ENCODE measurements at places on chromosomes 5 and 9.

DNA sequence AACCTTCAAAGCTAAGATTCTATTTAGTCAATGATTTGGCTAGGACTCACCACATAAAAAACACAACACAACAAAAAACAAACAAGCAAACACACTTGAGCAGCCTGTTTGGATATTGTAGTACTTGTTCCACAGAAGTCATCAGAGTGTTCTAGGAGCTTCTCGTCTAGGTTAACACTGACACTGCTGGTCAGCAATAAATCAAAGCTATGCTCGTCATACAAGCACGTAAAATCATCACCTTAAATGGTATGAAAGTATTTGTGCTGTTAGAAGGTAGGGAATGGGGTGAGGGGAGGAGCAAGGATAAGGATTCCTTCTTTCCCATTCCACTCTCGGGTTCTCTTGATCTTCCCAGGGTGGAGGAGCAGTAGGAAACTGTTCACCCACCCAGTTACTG lies 88.0 kb downstream of the ARL15 start:
- no peak for DNase-seq

DNA sequence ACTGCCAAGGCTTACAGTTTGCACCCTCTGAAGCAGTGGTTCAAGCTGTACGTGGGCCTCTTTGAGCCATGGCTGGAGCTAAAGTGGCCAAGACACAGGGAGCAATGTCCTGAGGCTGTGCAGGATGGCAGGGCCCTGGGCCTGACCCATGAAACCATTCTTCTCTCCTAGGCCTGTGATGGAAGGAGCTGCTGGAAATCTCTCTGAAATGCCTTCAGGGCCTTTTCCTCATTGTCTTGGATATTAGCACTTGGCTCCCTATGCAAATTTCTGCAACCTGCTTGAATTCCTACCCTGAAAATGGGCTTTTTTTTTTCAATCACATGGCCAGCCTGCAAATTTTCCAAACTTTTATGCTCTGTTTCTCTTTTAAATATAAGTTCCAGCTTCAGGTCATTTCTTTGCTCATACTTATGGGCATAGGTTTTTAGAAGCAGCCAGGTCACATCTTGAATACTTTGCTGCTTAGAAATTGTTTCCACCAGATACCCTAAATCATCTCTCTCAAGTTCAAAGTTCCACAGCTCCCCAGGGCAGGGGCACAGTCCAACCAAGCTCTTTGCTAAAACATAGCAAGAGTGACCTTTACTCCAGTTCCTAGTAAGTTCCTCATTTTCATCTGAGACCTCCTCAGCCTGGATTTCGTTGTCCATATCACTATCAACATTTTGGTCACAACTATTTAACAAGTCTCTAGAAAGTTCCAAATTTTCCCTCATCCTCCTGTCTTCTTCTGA lies 138.3 kb downstream of the OSTF1 start:
- DNase-seq = no peak

GRCh38 chr5:176775409-176775808 lies 35.0 kb upstream of the UNC5A start:
- no peak for DNase-seq

DNA sequence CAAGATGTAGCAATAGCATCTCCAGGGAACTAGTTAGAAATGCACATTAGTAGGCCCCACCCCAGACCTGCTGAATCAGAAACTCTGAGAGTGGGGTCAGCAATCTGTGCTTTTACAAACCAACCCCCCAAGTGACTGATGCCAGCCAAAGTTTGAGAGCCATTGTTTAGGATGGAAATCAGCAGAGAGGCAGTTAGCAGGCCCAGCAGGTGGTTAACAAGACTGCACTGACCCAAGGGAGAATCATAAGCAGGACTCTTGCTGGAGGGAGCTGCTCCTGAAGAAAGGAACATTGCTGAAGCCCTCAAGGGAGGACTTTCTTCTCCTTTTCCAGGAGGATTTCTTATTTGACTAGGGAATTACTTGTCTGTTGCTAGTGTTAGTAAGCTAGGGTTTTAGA lies 74.2 kb upstream of the SLC12A2 start:
- DNase-seq = no peak

DNA sequence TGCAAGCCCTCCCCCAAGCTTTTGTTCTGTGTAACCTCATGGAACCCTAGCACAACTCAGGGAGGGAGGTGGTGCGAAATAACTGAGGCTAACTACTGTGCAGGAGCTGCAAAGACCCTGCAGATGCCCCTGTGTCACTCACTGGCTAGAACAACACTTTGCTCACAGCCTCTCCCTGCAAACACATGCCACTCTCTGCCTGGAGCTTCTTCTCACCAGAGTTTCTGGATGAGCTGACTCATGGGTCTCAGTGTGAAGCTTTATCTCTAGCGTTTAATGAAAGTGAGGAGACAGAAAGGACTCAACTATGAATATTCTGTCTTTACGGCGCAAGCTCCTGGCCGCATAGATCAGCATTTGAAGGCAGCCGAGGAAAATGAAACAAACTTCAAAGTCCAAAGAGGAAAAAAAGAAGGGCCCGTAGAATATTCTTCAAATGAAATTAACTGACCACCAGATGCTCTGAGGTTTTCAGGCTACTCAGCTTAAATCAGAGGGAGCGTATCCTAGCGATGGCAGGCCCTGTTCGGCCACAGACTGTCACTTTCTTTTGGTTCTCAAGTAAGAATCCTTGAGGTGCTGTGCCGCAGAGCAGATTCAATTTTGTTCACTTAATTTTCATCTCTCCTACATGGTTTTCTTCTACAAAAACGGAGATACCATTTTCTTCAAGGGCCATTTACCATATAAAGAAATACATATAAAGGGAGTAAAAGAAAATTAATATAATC lies 77.7 kb upstream of the TAS2R1 start:
- DNase-seq = no peak

- DNase-seq = no peak
Measured at GRCh38 chr5:19285286-19285685, 702.7 kb downstream of the CDH18 start.

GRCh38 chr9:96256800-96257199 lies 45.2 kb downstream of the HSD17B3 start:
- DNase-seq = no peak

GRCh38 chr9:92637326-92637725 lies 32.6 kb downstream of the IPPK start:
- no peak for DNase-seq

- DNase-seq = no peak
Measured at GRCh38 chr5:103228588-103228987, 30.0 kb upstream of the MACIR start.

DNA sequence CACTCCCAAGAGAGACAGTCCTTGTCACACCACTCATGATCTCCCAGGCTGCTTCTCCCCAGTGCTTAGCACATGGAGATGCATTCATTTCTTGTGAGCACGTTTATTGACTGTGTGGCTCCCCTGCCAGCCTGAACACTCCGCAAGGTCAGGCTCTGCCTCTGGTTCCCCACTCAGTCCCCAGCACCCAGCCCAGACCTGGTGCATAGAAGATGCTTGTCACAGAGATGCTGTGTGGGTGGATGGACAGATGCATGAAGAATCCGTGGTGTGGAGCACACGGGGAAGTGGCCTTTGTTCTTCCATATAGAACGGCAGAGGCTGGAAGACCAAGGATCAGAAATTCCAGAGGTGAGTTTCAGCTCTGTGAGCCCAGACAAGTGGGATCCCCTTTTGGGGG lies 13.8 kb upstream of the CRB2 start:
- no peak for DNase-seq

DNA sequence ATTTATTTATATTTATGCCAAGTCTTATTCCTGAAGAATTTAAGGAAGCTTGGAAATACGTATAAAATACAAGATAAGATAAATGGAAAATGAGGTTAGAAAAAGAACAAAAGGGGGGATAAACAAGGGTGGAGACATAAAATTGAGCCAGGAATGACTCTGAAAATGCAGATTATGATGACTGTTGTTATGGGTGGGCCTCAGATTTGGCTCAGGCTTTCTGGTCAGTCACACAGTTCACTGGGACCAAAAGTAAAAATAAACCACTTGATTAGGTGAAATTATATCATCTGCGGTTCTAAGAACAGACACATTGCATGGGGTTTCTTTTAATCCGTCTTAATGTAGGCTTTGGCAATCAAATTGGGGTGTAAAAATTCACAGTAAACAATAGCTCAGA lies 51.0 kb downstream of the OR1J1 start:
- DNase-seq = no peak
